Metanephros (tissue), 2 donors: ENCODE measurements at places on chromosomes 6 and 20. TPM values are rescaled to one million over a fixed set of nuclear protein-coding genes. Genes with fewer than 3 reads are reported as not detected.

The SRSF12 gene
- total RNA-seq, result 7.6 TPM

The C6orf120 gene
- 37.2 TPM for total RNA-seq

The RPS21 gene
- 1,739 TPM for total RNA-seq

The HLA-A gene
- 233 TPM for total RNA-seq

The RAB44 gene
- 1.5 TPM for total RNA-seq

The FRK gene
- 9.6 TPM for total RNA-seq

The LYRM4 gene
- total RNA-seq, result 19.3 TPM

The PRIM2 gene
- 19.6 TPM for total RNA-seq

The ZC3H12D gene
- total RNA-seq, result 1.3 TPM

The BCAS1 gene
- 3.3 TPM for total RNA-seq

The DDX43 gene
- total RNA-seq, result 0.12 TPM

The ERVFRD-1 gene
- not detected for total RNA-seq

The NKAIN2 gene
- total RNA-seq, result 12.4 TPM

The CLDN20 gene
- 0.29 TPM for total RNA-seq

The MAP7 gene
- 15.8 TPM for total RNA-seq

The TCP1 gene
- 253 TPM for total RNA-seq

The PRDM13 gene
- not detected for total RNA-seq

The PRRT1 gene
- 1.9 TPM for total RNA-seq

The SRMS gene
- 0.12 TPM for total RNA-seq

The FAM110A gene
- 11.6 TPM for total RNA-seq

The NOTCH4 gene
- total RNA-seq, result 22.2 TPM

The SLC17A9 gene
- total RNA-seq, result 1.3 TPM

The BCLAF1 gene
- total RNA-seq, result 139 TPM

The ABT1 gene
- total RNA-seq, result 17.0 TPM

The FOXC1 gene
- 49.3 TPM for total RNA-seq
